ENCODE measurements at places on chromosomes 16 and 17.

DNA sequence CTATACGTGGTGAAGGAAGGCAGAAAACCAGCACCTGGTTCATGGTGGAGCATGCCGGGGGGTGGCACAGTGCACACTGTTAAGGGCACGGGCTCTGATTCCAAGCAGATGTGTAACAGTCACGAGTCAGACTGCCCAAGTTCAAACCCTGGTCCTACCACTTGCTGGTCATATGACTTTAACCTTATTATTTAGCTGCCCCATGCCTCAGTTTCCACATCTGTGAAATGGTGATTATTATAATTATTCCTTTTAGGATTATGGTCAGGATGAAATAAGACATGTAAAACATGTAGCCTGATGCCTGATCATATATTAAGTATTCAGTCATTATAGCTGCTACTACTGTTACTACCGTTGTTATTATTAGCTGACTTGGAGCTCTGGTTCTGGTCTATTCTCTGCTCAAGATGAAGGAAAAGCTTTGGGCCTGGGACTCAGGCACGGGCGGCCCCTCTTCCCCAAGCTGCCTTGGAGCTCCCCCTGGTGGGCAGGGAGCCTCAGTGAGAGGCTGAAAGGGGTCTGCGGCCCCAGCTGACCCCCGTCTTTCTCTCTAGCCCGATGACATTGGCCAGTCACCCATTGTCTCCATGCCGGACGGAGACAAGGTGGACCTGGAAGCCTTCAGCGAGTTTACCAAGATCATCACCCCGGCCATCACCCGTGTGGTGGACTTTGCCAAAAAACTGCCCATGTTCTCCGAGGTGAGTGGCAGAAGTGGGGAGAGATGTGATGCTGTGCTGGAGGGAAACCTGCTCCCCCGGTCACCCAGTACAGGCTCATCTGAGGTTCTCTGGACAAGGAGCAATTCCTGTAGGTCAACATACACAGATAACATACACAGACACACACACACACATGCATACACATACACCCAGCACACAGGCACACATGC lies 14.0 kb downstream of the NR1D1 start:
- DNase-seq, result peak; percentile 69

GRCh38 chr16:83176802-83177201 lies 550.0 kb downstream of the CDH13 start:
- DNase-seq, result no peak

DNA sequence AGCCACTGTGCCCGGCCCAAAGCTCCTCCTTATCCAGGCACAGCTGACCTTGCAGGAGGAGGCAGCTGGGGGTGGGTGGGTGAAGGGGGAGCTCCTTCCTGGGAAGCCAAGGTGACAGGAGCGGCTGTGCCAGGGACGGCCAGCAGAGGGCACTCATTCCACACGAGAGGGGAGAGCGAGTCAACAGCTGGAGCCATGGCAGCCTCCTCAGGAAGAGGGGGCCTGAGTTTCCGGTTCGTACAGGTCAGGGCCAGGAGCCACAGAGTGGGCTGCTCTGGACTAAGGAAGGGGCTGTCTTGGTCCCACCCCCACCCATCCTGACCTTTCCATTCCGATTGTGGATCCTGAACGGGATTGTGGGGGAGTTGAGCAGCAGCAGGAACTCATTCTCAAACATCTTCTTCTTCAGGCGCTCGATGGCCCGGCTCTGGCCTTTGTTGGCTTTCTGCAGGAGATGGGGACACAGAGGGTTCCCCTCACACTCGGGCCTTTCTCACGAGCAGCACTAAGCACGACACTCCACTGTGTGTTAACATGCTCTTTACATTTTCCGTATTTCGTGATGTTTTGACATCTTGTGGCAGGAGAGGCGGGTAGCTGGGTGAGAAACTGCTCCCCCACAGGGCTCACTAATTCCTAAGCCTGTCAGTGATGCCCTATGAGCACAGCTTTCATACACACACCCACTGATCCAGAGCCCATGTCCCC lies 61.6 kb downstream of the TIMM22 start:
- no peak for DNase-seq

- no peak for DNase-seq
Measured at GRCh38 chr16:15509051-15509592, 74.7 kb downstream of the BMERB1 start.

GRCh38 chr16:55559233-55559632 lies 7.3 kb upstream of the CAPNS2 start:
- no peak for DNase-seq

- peak; percentile 75 for DNase-seq
Measured at GRCh38 chr16:86848821-86849220, 270.5 kb downstream of the FOXL1 start.

GRCh38 chr16:26963109-26963508 lies 103.6 kb upstream of the C16orf82 start:
- DNase-seq, result no peak

DNA sequence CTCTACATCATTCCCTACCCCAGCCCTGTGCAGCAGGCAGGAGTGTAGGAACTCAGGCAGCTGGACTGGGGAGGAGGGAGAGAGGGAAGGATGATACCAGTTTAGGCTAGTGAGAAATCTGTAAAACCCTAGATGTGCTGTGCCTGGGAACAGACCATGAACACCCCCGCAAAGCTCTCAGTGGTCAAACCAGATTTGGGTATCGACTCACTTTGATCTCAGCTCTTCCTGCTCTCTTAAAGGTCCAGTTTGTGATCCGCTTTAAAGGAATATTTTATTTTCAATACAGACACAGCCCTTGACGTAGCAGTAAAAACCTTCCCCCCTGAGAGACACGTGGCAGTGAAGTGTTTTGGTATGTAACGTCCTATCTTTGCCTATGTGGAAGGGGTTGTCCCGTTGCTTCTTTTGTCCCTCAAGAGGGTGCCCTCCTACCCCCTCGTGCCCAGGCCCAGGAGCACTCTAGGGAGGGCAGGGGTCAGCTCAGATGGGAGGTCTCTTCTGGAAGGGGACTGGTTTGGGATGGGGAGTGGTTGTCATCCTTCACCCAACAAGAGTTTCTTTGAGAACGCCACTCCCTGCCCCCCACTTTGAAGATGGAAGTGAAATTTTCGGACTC lies 19.3 kb upstream of the TBX2 start:
- no peak for DNase-seq

- peak; percentile 63 for DNase-seq
Measured at GRCh38 chr17:15351925-15352324, 10.5 kb upstream of the TEKT3 start.
